Stimulated activated CD8-positive, alpha-beta memory T cell treated with anti-CD3 and anti-CD28 coated beads, Interleukin-7, amount 100 ng/mL, for 24 hours (primary cell): ENCODE measurements at places on chromosomes 12 and 14.

DNA sequence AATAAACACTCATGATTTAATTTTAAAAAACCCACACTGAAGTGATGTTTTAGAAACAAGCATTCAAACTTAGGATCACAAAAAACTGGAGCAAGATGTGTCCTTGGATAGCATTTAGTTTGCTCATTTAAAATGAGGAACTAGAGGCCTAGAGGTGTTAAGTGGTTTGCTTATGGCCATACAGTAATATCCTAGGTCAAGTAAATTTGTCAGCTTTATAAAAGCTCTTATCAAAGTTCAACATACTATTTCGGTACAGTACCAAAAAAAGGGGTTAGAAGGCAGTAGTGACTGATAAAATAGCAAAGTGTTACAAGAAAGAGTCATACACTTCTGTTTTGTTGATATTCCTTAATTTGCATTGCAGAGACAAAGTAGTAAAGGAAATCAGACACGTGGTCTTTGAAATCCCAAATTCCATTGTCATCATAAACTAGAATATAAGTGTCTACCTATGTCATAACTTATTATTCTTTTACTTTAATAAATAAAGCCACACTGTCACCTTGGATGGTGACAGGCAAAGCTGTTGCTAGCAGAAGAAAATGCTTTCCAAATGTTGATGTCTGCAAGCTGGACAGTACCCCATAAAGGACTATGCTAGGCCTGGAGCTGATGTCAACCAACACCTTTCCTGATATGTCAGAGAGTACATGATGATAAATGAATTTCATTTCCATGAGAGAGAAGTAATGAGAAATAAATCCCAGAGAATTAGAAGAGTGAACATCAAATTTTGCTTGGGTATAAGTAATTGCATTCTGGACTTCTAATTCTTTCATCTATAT, 17.6 kb upstream of the SRP54 start:
- no peak for DNase-seq

DNA sequence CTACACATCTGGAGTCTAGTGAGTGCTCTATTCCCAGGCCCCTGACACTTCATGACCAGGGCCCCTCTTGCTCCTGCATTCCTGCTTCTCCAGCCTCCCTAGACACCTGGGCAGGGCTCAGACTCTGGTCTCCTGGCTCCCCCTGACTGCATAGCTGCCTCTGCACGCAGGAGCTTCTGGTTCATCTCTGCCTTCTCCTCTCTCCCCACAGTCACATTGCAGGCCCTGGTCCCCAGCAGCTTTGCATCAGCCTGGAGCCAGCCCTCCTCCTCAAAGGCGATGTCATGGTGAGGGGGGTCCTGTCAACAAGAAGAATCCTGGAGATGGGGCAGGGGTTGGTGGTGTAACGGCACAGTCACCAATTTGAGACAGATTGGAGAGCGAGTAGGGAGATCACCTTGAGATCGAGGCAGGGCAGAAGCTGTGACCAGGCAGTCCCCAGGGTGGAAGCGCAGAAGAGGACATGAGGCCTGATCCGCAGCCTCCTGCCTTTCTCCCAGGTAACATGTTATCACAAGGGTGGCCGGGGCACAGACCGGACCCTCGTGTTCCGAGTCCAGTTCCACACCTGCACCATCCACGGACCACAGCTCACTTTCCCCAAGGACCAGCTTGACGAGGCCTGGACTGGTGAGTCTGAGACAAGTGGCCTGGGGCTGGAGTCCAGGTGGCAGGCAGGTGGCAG, 8.1 kb downstream of the TNS2 start:
- DNase-seq, result no peak

DNA sequence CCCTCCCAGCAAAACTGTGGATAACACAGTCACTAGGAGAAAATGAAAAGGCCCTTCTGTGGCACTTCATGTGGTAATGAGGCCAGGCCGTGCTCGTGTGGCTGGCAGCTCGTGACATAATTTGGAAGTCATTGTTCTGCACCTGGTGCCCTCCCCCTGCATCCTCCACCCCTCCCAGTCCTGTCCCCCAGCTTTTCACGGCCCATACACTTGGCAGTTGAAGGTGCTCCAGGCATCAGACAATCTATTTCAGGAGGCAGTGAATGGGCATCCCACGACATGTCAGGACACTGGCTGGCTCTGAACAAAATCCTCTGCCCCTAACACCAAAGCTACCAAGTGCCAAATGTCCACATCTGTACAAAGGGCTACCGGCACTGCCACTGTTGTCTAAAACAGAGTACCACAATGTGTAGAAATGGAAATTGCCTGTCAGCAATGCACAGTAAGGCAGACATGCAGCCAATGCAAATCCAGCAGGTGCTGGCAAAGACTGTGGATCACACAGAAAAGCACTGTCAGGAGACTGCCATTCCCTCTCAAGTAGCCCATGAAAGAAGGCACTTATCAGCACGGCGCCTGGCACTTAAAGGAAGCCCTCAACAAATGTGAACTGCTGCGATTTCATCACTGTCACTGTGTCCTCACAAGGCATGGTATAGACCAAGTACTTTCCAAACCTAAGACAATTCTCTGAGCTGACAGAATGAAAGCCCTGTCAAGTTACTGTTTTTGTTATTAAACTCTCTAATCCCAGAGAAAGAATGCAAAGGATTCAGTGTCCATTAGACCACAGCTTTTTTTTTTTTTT, 39.1 kb downstream of the CORO1C start:
- DNase-seq, result no peak

- no peak for DNase-seq
Measured at GRCh38 chr14:33349871-33350270, 411.2 kb downstream of the NPAS3 start.

DNA sequence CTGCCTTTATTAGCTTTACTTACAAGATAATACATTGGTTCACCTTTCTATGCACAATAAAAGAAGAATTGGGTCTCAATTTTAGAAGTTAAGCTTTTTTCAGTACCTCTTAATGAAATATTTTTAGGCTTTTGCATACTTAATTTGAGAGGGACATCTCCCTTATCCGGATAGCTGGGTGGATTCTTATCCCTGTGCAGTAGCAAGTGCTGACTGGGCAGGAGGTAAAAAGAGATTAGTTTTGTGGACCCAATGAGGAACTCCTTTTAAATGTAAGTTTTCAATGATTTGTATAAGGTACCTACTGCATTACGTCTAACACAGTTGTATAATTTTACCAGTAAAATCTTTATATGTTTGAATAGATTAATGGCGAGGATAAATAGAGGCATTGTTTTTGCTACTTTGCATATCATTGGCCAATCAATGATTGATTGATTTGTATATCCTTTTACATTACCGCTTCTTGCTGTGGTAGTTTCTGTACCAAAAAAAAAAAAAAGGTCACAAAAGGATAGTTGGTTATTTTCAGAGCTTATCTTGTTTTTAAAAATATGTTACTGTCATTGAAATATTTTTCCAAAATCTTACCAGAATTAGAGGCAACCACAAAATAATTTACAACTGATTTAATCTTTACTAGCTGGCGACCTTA, 2.2 kb downstream of the CPSF6 start:
- no peak for DNase-seq
